ENCODE measurements at places on chromosomes 2 and 18.
A peak's percentile ranks its signal among the peaks of the same experiment; 100 is the strongest.

- peak; percentile 83 for DNase-seq
Measured at GRCh38 chr18:79528846-79529245, 133.1 kb downstream of the NFATC1 start.

GRCh38 chr18:46291149-46291548, 187.0 kb downstream of the HAUS1 start:
- DNase-seq: no peak

DNA sequence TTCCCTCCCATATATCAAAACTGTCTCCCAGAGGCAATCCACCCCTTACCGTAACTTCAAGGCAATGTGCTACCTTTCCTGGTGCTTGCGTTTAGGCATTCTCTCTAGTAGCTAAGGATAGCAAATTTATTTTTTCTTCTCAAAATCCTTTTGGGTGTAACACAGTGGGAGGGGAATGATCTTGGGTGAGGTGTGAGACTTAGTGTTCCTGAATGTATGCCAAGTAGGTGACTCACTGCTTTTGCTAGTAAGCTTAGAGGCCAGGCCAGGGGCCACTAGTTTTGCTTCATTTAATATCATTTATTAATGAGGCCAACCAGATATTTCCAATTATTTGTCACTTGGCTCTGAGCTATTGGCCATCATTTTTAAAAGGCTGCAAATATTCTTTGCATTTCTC, 135.5 kb downstream of the NAPG start:
- no peak for DNase-seq

GRCh38 chr2:141711627-141712026, 419.2 kb downstream of the LRP1B start:
- DNase-seq: no peak

- DNase-seq: peak; percentile 93
Measured at GRCh38 chr2:128318776-128319464, at the start of gene HS6ST1. HS6ST1 (minus strand) TSS chr2:128318868; CDS start chr2:128318563, 305 bp downstream.

GRCh38 chr2:20421988-20422370, 24.9 kb upstream of the RHOB start:
- no peak for DNase-seq

- DNase-seq: no peak
Measured at GRCh38 chr18:75377258-75377657, 50.2 kb downstream of the SMIM21 start.

- DNase-seq: no peak
Measured at GRCh38 chr2:108979461-108979860, 9.6 kb downstream of the EDAR start.

DNA sequence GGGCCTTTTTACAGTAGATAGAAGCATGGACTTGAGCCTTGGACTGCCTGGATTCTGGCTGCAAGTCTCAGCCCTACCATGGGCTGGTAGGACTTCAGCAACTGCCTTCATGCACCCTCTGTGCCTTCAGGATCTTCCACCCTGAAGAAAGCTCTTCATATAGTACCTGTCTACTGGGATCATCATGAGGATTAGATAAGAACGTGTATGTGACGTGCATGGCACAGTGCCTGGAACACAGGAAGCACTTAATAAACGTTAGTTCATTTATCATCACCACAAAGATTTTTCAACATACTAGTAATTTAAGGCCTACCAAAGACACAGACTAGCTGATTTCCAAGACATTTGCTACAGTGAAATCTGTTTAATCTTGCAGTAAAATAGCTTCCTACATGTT, 53.2 kb upstream of the ITM2C start:
- no peak for DNase-seq

GRCh38 chr2:108923019-108923700, 65.9 kb downstream of the EDAR start:
- DNase-seq: no peak

DNA sequence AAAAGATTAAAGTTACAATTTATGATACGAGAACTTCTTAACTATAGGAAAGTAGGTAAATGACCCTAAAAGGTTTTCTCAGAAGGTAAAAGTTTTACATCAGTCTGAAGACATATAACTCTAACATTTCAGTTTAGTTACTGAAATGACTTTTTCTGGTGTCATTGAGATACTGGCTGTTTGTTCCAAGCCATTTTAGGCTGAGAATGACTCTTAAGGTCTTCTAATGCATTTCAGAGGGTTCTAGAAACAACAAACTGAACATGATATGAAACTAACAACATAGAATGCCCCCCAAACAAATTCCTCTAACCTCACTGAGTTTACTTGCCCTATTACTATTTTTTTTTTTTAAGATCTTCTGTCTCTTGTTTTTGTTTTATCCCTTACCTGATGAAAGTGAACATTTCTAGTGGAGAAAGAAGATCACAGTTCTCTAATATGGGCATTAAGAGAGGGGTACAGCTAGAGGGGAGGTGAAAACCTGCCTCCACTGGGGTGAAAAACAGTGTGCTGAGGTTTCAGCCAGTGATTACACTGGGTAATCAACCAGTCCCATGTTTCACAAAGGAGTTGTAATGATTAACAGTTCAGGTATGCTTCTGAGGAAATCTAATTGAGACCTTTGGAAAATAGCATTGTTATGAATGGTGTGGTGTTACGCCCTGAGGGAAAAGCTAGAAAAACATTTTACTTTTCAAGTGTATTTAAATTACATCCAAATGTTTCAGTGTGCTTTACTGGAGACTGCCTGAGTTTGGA, 11.2 kb downstream of the NABP1 start:
- no peak for DNase-seq

DNA sequence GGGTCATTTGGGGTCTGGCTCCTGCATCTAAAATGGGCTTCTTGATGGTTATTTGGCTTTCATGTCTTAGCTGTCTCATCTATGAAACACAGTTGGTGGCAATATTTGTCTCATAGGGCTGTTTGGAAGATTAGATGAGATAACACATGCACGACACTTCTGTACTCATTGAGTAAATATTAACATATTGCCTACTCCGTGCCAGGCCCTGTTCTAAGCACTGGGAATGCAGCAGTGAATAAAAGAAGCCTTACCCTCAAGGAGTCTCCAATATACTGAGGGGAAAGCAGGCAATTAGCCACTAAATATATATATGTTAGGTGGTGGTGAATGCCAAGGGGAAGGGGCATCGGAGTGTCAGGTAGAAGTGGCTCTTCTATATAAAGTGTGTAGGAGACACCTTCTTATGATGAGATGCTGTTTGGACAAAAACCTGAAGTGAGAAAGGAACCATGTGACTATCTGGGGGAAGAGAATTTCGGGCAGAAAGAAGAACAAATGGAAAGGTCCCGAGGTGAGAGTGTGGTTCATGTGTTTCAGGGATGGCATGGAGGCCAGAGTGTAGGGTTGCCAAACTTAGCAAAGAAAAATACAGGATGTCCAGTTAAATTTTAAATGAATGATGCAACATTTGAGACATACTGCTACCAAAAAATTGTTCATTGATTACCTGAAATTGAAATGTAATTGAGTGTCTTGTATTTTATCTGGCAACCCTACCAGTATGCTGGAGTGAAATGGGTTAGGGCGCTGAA, 11.8 kb downstream of the SLC3A1 start:
- no peak for DNase-seq

- no peak for DNase-seq
Measured at GRCh38 chr2:190452433-190452832, 44.3 kb downstream of the MFSD6 start.

DNA sequence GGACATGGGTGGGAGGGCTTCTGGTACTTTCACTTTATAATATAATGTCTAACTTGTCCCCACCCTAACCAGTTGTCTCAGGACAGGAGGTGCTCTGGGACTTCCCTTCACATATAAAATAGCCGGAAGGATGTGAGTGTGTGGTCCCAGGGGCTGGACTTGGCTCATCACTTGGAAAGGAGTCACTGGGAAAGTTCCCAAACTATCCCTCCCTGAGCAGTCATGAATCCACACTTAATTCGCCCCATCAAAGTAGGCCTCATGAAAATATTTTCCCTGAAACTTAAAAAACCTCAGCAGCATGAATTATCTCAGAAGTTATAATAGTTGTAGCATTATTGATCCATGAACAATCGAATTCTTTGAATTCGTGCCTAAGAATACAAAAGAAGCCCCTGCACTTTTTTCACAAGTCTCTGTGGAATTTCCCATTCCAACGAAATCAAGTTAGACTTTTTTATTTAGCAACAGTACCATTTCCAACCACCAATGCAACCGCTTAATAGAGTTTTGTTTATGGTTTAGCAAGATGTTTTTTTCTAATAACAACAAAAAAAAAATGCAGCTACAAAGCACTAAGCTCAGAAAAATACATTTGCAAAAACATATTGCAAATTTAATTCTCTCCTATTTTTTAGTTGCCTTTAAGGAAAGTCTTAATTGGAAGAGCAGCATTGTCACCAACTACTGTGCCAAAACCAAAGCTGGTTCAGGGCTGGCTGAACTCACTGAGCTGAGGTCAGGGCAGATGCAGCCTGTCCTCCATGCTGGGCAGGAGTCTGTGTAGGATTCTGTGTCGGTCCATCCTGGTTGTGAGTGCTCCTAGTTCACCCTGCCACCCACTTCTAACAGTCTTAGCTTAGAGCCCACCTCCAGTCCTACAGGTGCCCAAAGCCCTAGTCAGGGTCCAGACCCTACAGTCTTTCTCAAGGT, 68.8 kb upstream of the SPTBN1 start:
- DNase-seq: no peak

GRCh38 chr2:218980735-218981389, 4.1 kb downstream of the FEV start:
- DNase-seq: peak; percentile 30

DNA sequence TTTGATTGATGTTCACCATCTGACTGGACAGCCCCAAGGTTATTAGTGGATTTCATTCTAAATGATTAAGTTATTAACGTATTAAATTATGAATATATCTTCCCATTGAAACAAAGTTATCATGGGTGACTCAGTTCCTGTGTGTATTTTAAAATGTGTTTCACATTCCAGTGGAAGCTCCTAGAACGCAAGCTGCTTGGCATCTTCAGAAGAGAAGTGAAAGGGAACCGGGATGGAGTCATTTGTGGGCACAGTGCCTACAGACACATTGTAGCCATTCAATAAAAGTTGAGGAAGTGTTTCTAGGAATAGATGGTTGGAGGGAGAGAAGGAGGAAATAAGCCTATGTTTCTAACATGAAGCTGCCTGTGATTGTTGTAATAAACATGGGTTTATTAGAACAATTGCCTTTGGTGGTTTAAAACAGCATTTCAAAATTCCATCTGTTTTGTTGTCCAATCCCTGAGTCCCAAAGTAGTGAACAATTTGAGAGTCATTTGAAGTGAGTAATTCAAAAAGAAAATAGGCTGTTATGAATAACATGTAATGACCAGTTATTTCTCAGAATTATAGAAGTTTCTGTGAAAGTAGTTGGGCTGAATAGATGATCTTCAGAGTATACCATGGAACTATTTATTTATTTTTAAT, 143.5 kb downstream of the PKP4 start:
- no peak for DNase-seq
